ENCODE measurements at places on chromosomes 2 and 18. TPM values are rescaled to one million over a fixed set of nuclear protein-coding genes. Genes with fewer than 3 reads are reported as not detected.

The UNC80 gene
- total RNA-seq: 0.55 TPM

The ZNF804A gene
- 2.7 TPM for total RNA-seq

The TMEM169 gene
- total RNA-seq: 0.71 TPM

The TTN gene
- total RNA-seq: 1.0 TPM

The CIAO1 gene
- 73.8 TPM for total RNA-seq

The NHEJ1 gene
- 11.7 TPM for total RNA-seq

The AP1S3 gene
- total RNA-seq: 23.2 TPM

The NEURL3 gene
- not detected for total RNA-seq

The SKOR2 gene
- total RNA-seq: not detected

The NYAP2 gene
- total RNA-seq: not detected

The CRYGD gene
- not detected for total RNA-seq

GRCh38 chr2:50719837-50720696 is 311.9 kb downstream of the NRXN1 start:
- no peak for DNase-seq

DNA sequence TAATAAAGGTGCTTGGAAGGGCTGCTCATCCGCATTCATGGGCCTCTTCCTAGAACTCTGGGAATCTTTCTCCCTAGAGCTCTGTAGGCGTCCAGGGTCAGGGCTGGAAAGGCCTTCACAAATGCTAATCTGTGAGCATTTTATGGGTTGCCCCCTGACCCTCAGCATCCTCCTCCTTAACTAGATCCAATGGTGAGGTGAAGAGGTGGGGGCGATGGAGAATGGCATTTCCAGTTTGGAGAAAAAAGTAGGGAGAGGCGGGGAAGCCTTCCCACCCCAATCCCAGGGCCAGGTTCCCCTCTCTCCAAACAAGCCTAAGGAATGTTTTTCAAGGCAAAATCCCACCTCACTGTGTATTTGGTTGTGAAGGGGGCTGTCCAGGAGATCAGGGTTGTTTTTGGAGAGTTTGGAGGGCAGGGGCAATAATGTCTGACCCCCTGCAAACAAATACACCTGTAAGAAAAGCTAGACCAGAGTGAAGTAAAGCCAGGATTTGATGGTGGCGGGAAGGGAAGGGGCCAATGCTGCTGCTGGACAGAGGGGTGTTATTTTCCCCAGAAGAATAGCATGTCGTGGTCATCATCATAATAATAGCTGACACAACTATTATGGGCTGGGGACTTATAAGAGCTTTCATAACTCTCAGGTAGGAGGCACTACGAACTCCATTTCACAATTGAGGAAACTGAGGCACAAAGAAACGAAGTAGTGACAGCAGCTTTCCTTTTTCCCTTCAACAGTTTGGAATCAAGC is 1.4 kb upstream of the MYCN start:
- no peak for DNase-seq

DNA sequence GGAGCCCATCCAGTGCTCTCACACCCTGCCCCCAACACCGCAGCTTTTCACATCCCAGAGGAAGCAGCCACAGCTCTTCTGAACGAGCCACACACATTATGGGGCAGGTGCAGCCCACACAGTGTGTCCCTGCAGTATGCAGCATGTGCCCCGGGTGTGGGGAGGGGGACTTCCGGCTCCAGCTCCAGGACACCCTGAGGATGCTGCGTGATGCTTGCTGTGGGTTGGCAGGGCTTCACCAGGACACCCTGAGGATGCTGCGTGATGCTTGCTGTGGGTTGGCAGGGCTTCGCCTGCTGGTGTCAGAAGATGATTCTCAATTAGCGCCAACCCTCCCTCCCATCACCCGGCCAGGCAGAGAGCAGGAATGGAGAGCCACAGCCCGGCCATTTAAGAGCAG is 193.9 kb downstream of the EIPR1 start:
- no peak for DNase-seq

DNA sequence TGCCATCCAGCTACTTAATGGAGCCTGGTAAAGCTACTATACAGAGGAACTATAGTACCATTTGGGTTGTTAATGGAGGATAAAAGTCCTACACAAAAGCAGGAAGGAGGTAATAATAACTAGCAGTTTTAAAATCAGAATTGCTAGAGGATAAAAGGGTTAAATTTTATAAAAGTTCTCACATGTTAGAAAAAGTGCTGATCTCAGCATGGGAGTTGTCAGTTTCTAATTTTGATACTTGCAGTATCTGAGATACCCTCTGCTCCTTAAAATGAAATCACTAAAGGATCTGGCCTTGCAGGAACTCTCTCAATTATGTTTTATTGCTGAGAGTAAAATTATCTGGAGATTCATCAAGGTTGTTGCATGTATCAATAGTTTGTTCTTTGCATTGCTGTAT is 272.2 kb upstream of the GYPC start:
- DNase-seq: no peak

DNA sequence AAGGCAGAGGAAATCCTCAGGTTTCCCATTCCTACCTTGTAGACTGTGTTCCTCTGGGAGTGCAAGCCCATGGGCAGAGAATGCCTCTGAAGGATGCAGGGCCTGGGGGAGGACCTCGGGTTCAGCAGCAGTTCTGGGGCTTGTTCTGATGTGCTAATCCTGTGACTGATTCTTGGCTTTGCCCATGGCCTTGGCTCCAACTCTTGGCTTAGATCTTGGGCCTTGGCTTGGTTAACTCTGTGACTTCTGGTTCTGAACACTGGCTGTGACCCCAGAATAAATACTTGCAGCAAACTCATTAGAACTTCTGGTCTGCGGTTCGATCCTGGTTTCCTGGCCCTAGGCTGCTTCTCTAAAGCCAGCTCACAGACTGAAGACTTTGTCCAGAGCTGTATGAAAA is 366.9 kb upstream of the ZEB2 start:
- no peak for DNase-seq

- DNase-seq: no peak
These were observed 39.5 kb downstream of the CYTIP start for GRCh38 chr2:157404363-157404762.

GRCh38 chr18:55763298-55763697 is 175.3 kb upstream of the TCF4 start:
- DNase-seq: no peak

GRCh38 chr18:40375837-40376236 is 1579.2 kb upstream of the PIK3C3 start:
- DNase-seq: no peak

GRCh38 chr2:186702501-186702900 is 8.6 kb downstream of the FAM171B start:
- DNase-seq: no peak

- DNase-seq: no peak
These were observed 73.8 kb downstream of the SPTBN1 start for GRCh38 chr2:54529935-54530334.

GRCh38 chr2:187008111-187008510 is 159.1 kb upstream of the ZSWIM2 start:
- DNase-seq: no peak

GRCh38 chr2:37918742-37919186 is 6.3 kb upstream of the RMDN2 start:
- no peak for DNase-seq

- no peak for DNase-seq
These were observed 15.7 kb upstream of the CEP192 start for GRCh38 chr18:12975488-12975887.

GRCh38 chr2:66435549-66435875 is 587 bp downstream of the MEIS1 start:
- DNase-seq: no peak

GRCh38 chr2:40283111-40283909 is 168.6 kb downstream of the SLC8A1 start:
- no peak for DNase-seq

DNA sequence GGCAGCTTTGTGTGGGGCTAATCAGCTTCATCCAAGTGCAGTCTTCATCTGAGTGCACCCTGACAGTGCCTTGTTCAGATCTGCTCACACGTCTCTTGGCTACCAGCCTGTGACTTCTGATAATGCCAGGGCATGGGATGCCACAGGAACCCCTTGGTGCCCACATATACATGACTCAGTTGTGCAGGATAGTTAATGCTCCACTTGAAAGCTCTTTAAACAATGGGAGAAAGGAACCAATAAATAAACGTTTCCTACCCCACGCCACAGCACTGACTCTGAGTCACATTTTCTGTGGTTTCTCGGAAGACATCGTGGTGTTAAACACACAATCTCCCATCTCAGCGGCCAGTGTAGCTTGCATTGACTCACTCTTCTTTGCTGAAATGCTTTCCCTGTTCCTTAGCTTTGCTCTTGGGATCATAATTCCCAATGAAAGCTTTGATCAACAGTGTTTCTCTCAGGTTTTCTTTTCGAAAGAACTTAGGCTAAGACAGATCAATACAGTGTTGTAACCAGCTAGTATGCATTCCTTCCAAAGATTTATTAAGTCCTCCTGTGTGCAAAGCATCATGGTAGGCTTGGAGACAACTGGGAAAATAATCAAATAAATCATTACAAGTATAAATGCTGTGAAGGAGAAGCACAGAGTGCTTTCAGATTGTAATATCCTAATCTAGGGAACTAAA is 142.0 kb downstream of the COPS8 start:
- no peak for DNase-seq

- DNase-seq: no peak
These were observed 13.5 kb downstream of the PPP1CB start for GRCh38 chr2:28764909-28765711.

- no peak for DNase-seq
These were observed 36.2 kb downstream of the THADA start for GRCh38 chr2:43559391-43560230.

DNA sequence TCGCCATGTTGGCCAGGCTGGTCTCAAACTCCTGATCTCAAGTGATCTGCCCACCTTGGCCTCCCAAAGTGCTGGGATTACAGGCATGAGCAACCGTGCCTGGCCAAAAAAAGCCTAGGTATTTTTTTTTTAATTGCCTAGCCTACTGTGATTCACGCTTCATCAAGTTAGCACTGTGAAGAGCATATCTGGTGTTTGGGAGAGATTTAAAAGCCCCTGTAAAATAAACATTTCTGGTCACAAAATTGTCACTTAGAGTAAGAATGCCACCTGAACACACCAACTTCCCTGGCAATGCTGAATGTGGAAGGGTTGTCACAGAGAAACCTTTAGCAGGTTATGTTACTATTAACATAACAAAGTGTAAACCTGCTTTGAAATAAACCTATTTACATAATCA is 39.7 kb upstream of the CHAC2 start:
- no peak for DNase-seq

GRCh38 chr18:76941284-76941683 is 118.9 kb downstream of the ZNF236 start:
- no peak for DNase-seq

Measured in mesothelial cell of epicardium (in vitro differentiated cells).